ENCODE measurements at places on chromosomes 13 and 19. TPM values are rescaled to one million over a fixed set of nuclear protein-coding genes. Genes with fewer than 3 reads are reported as not detected.

DNA sequence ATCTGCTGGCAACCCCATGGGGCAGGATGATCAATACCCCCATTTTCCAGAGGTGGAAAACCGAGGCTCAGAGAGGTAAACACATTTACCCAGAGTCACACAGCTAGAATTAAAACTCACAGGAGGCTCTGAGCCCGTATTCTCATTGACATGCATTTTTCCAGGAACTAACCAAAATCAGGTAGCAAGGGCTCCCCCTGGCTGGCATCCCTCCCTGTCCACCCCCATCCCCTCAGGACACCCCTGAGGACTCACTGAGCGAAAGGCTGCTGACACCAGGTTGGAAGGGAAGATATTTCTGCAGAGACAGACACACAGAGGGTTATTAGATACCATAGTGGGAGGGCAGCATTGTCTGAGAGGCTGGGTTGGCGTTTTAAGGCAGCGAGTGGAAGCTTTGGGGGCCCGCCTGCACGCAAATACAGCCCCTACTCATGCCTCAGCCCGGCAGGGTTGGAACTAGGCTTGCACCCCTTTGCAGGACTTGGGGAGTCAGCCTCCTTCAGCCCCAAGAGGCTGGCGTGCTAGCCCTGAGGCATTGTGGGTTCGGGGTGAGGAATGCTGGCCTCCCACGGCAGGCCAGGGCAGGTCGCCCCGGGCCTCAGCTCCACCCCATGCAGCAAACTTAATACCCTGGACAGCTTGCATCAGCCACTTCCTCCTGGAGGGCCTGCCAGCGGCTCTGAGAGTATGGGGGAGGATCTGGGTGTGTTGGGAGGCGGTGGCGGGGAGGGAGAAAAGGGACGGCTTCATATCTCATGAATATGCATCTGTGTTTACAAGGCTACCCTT lies 3.9 kb downstream of the SLC1A5 start:
- DNase-seq = peak; percentile 81

The FBN3 gene
- total RNA-seq = not detected

- DNase-seq = no peak
These were observed 5.0 kb upstream of the KMT2B start for GRCh38 chr19:35712567-35713505.

The KLK10 gene
- total RNA-seq = not detected

GRCh38 chr13:52393572-52394357 lies 12.2 kb downstream of the THSD1 start:
- DNase-seq = no peak

The CACNG7 gene
- total RNA-seq = not detected

GRCh38 chr19:6014551-6015135 lies 36.7 kb upstream of the RANBP3 start:
- DNase-seq = peak; percentile 34

GRCh38 chr19:16026756-16027155 lies 49.5 kb upstream of the TPM4 start:
- DNase-seq = no peak

DNA sequence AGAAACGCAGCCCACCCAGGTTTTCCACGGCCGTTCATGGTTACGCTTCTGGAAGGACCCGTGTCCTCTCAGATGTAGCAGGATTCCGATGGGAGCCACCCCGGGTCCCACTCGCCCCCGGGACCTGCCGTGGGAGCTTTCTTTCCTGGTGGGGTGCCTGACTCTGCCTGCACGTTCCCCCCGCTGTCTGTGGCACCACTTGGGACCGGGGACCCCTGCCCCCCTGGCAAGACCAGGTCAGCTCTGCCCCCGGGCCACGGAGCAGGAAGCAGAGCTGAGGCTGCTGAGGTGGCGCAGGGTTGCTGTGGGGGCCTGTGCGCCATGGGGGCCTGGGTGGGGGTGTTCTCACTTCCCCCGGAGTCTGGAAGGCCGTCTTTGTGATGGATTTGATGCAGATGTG lies 12.1 kb downstream of the CSNK1G2 start:
- no peak for DNase-seq

DNA sequence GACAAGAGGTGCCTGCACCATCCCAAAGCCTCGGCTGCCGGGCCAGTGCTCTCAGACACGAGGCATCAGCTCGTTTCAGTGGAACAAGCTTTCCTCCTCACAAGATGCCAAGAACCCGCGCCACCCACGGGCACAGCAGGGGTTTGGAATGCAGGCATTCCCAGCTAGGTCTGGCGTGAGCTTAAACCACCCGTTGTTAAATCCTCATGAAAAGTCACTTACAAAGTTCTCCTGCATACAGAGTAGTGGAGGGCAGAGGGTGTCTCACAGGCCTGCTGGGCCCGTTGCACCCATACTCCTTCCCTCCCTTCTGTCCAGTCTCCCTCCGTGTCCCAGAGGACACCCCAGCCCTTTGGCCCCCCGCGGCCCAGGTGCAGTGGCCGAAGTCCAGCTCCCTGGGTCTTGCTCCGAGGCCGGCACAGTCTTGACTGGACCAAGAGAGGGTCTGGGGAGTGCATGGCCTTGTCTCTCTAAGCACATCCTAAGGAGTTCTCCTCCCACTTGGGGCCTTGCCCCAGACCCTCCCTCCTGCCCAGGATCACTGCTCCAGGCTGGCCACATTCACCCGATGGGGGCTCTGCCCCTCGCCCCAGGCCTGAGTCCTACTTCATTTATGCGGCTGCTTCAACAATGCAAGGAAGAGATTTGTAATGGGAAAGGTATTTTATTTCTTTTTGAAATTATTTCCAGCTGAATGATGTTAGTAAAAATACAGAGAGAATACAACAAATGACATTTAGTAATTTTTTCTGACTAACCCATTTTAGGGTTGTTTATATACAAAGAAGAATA lies 35.2 kb upstream of the GRTP1 start:
- peak; percentile 70 for DNase-seq

- no peak for DNase-seq
These were observed 12.1 kb upstream of the ZNF254 start for GRCh38 chr19:24074720-24075454.

GRCh38 chr19:42389899-42390298 lies at the start of gene CNFN:
CNFN (minus strand) TSS chr19:42390297; CDS start chr19:42389037, 1,260 bp downstream.
- DNase-seq = no peak

DNA sequence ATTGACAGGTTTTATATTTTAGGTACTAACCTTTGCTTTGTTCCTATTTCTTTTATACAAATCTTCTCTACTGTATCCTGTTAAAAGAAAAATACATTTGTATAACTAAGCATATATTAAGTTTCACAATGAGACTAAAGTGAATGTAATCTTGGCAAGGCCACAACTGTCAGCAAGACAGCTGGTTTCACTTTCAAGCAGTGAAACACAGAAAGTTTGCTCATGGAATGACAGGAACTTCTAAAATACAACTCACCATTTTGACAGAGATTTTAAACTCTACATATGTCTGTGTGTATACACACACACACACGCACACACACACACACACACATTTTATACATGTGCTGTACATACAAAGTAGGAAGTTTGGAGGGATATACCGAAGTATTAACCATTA lies 53.3 kb downstream of the PARP4 start:
- DNase-seq = no peak

The NKG7 gene
- total RNA-seq = 2.9 TPM

DNA sequence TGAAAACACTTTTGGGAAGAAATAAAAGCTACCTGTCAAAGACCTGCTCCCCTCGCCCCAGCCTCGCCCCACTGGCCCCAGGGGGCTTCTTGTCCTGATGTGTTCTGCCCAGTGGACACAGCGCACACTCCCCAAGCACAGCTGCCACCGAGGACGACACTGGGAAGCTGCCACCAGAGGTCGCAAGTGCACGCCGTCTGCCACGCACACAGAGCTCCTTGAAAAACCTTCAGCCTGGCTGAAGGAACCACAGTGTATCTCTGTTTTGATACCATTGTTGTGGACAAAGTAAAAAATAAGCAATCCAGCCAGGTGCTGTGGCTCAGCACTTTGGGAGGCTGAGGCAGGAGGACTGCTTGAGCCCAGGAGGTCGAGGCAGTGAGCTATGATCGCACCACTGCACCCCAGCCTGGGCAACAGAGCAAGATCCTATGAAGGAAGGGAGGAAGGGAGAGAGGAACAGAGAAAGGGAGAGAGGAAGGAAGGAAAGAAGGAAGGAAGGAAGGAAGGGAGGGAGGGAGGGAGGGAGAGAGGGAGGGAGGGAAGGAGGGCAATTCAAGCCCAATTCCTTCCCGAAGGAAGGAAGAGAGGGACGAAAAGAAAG lies 57.3 kb downstream of the CEBPG start:
- DNase-seq = peak; percentile 65

The R3HDM4 gene
- 50.3 TPM for total RNA-seq

- no peak for DNase-seq
These were observed 441.4 kb downstream of the SLITRK5 start for GRCh38 chr13:88112526-88112925.

- DNase-seq = no peak
These were observed 8.9 kb upstream of the SLC15A1 start for GRCh38 chr13:98761126-98761985.

GRCh38 chr19:5214902-5215301 lies 125.7 kb downstream of the PTPRS start:
- no peak for DNase-seq

GRCh38 chr19:56253737-56254136 lies 18.8 kb upstream of the EDDM13 start:
- no peak for DNase-seq

DNA sequence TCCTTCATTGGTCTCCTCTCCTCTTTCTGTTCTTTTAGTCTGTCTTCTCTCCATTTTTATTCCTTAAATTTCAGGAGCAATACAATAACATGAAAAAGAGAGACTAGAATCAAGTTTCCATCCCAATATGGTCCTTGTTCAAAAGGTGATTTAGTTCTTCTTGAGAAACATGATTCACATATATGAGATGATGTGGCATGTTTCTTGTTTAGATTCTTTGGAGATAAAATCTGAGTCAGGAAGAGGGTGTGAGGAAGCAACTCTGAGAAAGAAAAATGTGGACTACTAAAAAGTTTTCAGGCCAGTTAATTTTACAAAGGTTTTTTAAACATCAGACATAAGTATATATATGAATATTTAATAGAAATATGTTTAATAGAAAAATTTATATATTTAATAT lies 231.4 kb downstream of the OXGR1 start:
- DNase-seq = no peak

GRCh38 chr13:74114641-74115040 lies 19.6 kb downstream of the KLF12 start:
- no peak for DNase-seq

- no peak for DNase-seq
These were observed 2.7 kb downstream of the TBC1D4 start for GRCh38 chr13:75479102-75479740.

Measured in psoas muscle (tissue), 8 donors.